NCI-H1105 treated with DMSO at 0.1 percent for 48 hours (cell line): ENCODE measurements at places on chromosomes 11 and 22.

DNA sequence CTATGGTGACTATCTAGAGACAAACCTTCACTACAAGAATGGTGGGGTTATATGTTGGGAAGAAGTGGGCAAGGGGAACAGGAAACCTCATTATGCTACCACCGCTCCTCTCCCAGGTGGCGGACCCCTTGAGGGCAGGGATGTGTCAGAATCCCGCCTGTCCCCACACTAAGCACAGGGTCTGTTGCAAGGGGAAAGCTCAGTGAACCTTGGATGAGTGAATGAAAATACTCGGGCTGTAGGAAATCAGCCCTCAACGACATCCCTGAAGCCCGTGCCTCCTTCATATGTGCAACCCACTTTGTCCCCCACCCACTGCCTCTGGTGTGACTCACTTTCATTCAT is 68.2 kb upstream of the AMPD3 start:
- no peak for DNase-seq

DNA sequence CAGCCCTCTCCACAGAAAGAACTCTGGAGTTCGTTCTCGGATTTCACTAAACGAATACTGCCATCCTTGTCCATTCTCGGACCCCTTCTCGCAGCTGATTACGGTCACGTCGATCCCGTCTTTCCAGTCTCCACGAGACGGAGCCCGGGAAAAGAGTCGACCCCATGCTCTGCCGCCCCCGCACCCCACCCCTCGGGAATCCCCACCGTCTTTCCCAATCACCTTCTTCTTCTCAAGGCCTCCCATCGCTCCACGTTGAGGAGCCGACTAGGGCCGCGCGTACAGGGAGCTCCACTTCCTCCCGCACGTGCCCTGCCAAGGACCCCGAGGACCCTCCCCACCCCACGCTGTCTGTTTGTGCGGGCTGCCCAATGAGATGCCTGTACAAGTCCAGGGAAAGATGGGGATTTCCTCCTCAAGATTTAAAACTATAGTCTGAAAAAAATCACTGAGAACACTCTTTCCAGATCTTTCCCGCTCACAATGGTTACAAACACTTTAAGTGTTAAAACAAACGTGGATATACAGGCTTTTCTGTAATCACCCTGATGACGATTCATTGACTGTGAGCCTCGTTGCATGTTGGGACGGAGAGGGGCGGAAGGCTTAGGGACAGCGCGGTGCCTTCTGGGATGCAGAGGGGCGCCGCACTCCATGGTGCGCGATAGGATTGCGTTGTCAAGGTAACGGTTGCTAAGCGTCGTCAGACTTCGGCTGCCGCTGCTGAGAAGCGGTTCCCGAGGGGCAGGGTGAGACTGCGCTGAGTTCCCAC is at the start of gene PES1:
Gene PES1 (minus strand): TSS at position 323 of the 772 bp plus-strand sequence. CDS start 77 bp downstream, at position 246.
- DNase-seq = peak; percentile 98

DNA sequence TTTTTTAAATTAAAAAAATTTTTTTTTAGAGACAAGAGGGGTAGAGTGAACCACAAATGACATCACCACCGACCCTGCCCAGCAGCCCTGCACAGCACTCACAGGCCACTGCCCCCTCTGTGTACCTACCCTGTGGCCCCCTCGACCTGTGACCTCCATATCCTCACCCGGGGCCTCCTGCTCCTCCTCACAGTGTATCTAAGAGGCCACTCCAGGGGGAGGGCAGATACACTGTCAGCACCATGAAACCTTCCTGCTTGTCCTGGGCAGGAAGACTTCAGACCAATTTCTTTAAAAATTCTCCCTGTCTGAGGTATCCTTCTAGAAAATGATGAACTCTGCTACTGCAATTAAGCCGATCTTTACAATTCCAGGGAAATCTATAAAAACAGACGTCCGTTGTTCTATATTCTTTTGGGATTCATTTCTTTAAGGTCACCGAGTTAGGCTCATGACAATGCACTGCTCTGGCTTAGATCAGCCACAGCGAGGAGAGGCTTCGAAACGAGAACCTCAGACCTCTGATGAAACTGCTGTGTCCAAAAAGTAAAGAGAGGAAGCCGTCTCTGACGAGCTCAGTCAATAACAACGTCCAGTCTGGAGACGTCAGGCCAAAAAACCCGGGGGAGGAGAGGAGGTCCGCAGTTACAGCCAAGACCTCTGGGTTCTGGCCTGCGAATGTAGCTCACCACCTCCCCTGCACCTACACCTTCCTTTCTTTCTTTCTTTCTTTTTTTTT is 17.5 kb downstream of the NFAM1 start:
- DNase-seq = no peak

DNA sequence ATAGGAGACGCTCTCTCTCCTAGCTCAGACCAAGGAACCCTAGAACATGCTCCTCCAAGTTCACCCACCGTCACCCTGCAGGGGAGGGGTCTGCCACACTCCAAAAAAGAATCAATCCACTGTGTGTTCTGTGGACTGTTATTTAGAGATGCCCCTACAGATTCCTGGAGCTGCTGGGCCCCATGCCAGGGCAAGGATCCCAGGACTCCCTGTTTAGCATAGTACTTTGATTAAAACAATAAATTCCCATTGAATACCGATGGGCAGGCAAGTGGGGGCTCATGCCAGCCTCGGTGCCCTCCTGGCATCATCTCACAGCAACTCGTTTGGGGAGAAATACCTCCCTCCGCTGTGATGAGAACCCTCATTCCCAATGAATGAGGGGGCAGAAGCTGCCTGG is 247.5 kb downstream of the ST3GAL4 start:
- no peak for DNase-seq

GRCh38 chr22:37503183-37503683 is 16.0 kb downstream of the CARD10 start:
- no peak for DNase-seq

DNA sequence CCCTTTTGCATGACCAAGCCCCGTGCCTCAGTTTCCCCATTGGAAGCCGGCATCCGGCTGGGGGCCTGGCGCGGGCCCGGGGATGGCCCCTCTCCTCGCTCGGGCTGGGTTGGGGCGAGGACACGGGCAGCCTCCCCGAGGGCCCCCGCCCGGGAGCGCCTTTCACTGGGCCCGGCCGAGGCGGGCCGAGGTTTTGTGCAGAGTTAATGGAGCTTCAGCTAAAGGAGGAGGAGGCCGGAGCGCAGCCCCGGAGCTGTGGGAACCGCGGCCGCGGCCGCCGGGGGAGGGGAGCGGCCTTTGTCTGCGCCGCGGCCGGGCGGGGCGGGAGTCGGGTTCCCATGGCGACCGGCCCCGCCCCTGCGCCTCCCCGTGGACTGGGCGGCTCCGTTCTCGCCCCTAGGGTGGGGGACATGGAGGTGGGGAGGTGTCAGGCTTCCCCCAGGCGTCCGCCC is 1.4 kb upstream of the MAPK11 start:
- peak; percentile 57 for DNase-seq

GRCh38 chr22:46425016-46425415 is 89.5 kb downstream of the TRMU start:
- no peak for DNase-seq

- no peak for DNase-seq
Measured at GRCh38 chr11:123145661-123146060, 49.4 kb downstream of the CLMP start.

GRCh38 chr11:2927851-2928604 is 1.2 kb downstream of the PHLDA2 start:
- no peak for DNase-seq

GRCh38 chr11:47062736-47063135 is 113.9 kb downstream of the ARFGAP2 start:
- DNase-seq = no peak

- DNase-seq = no peak
Measured at GRCh38 chr11:70738661-70739060, 340.3 kb downstream of the CTTN start.

DNA sequence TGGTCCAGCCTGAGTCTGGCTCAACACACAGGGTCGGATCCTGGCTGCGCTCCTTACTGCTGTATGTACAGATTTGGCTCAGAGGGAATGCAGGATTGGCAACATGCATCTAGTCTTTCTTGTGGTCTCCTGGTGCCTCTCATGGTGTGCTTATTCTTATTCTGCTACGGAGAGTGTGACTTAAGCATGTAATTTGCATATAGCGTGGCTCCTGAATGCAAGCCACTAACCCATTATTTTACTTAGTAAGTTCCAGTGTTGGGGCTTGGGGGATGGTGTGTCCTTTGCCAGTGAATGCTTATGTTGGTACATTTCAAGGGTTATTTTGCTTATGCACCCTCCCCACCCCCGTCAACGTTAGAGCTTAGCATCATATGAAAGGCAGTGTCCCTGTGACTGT is 51.2 kb downstream of the PTPRJ start:
- no peak for DNase-seq

DNA sequence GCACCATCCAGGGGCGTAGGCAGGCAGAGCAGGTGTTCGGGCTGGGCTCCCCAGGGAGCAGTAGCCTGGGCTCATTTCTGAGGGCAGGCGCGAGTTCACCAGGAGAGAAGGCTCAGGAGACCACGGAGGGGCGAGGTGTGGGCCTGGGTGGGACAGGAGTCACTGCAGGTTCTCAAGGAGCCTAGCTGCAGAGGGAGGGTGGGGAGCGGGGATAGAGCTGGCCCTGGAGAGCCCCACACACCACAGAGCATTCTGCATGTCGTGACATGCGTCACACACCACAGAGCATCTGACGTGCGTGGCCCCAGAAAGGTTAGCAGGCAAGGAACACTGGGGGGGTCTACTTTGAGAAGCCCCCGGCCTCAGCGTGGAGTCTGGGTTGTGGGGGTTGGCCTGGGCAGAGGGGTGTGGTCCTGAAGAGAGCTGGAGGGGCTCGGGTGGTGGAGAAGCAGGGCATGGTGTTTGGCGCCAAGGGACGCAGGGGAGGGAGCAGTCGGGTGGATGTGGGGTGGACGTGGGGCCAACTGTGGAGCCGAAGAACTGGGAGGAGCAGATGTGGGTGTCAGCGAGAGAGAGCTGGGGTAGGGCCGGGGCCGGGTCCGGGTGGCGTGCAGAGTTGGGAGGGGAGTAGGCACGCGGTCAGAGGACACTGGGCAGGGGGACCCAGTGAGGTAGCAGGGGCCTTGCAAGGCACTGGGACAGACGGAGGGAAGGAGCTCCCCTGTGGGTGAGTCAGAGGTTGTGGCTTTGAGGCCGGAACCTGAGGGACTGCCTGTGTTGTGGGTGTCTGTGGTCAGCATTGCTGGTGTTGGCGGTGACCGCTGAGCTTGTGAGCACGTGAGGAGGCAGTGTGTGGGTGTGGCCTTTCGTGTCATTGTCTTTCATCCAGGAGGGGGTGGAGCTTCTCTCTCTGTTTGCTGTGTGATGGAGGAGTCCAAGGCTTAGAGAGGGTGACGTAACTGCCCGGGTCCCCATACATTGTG is 25.5 kb downstream of the CTTN start:
- DNase-seq = no peak

DNA sequence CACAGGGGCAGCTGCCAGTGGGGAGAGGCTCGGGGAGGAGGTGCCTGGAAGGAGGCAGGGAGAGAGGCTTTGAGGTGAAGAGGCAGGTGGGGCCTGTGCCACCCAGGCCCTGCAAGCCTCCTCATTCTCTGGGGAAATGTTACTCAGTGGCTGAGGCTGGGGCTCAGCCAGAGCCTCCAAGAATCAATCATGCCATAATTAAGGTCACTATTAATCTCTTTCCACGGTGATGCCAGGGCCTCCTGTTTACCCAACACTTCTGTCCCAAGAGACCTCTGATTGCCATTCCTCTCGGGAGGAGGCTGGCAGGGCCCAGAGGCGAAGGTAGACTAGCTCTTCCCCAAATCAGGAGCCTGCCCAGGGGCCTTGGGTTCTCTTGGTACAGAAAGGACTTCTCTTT is 38.4 kb downstream of the GDPD5 start:
- peak; percentile 20 for DNase-seq

- DNase-seq = peak; percentile 96
Measured at GRCh38 chr11:16897470-16898061, 116.6 kb downstream of the PLEKHA7 start.

DNA sequence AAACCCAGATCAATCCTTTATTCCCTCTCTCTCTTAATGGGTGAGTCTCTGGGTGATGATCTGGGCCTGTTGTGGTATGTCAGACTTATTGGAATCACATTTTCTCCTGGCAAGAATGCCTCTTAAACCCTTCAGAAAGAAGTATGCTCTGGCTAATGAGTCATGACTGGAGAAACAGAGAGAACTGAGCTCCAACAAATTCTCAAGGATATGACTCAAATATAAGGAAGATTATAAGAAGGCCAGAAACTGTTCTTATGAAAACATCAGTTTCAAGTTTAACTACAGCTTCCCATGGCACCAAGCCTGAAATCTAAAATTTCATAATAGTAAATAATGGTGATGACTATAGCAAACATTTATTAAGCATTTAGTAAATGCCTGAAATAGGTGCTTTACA is 83.9 kb downstream of the OR5AK2 start:
- no peak for DNase-seq

DNA sequence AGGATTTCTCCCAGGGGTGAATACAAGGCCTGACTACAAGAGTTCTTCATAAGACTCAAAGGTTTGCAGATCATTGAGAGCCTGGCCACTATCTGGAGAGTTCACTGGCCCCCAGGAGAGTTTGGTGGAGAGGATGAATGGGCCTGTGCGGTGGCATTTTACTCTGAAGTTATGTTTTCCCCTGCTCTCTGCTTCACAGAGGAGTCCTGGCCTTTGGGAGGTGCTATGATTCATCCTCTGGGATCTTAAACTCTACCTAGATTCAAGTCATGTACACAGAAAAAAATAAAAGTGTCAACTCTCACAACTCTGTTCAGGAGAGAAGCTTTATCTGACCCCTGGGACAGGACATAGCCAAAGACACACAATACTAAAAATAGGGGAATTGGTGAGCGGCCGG is 159.1 kb upstream of the CARD18 start:
- DNase-seq = no peak

- no peak for DNase-seq
Measured at GRCh38 chr22:29074276-29074772, 1.5 kb downstream of the KREMEN1 start.

GRCh38 chr11:133945087-133945974 is 11.4 kb downstream of the IGSF9B start:
- DNase-seq = no peak

DNA sequence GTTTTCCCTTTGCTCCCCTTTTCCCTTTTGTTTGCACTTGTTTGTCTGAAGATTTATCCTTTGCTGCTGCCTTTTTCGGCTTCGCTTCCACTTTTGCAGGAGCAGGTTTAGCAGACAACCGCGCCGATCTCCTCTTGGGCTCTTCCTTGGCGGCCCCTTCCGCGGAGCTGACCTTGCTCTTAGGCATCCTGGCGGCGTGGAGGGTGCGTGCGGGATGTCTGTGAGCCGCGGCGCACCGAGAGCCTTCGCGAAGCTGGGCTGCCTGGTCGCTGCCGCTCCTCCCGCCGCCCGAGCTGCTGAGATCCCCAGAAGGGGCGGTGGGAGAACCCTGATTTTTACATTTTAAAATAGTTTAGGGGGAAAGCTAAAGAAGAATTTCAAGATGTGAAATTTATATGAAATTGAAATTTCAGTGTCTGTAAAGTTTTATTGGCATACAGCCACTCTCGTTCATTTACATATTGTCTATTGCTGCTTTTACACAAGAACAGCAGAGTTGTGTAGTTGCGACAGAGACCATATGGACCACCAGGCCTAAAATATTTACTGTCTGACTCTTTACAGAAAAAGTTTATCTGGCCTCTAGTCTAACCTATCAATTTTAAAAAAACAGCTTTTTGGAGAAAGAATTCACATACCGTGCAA is 105.2 kb upstream of the RRM1 start:
- no peak for DNase-seq
